ENCODE measurements at places on chromosomes 2 and 18.

DNA sequence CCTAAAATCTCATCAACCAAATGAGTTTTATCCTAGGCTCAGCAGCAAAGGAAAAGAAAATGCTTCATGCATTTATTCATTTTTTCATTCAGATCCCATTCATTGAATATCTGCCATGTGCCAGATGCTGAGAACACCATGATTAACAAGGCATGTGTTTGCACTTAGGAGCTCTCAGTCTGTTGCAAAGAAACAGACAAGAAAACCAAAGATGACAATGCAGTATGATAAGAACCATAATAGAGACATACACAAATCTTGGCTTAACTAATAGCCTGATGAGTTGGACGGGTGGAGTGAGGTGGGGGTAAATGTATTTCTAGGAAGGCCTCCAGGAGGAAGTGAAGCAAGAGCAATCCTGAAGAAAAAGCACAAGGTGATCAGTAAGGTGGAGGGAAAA is 177.8 kb upstream of the SCN7A start:
- no peak for DNase-seq

GRCh38 chr18:58100154-58100553 is 56.1 kb downstream of the NEDD4L start:
- no peak for DNase-seq

DNA sequence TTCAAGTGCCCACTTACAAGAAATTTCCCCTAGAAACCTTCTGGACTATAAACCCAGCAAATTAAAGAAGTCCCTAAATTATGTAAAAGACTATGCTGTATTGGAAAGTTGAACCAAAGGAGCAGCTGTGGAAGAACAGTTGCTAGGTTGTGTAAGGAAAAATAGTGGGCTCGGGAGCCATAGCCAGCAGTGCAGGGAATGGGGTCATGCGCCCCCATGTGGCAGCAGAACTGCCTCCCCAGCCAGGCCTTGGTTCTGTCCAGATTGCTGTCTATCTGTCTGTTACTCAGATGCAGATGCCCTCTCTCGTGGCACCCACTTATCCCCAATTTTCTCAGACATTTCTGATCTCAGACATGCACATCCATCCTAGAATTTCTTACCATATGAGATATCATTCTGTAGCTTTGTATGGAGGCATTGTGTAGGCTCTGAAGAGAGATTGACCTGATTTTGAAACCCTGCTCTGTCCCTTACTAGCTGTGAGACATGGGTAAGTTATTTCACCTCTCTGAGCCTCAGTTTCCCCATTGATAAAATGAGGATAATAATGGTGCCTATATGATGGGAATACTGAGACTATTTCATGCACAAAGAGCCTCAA is 258.3 kb downstream of the SS18 start:
- peak; percentile 7 for DNase-seq

GRCh38 chr2:30334762-30335363 is 103.5 kb downstream of the LBH start:
- DNase-seq: no peak

GRCh38 chr2:35454966-35455638 is 900.5 kb upstream of the CRIM1 start:
- peak; percentile 10 for DNase-seq

GRCh38 chr2:188786368-188786841 is 187.8 kb upstream of the COL3A1 start:
- peak; percentile 15 for DNase-seq

GRCh38 chr2:25141120-25141519 is 27.3 kb downstream of the POMC start:
- no peak for DNase-seq

GRCh38 chr2:160703648-160704585 is 210.3 kb upstream of the RBMS1 start:
- DNase-seq: no peak
